Endothelial cell (in vitro differentiated cells): ENCODE measurements at places on chromosomes 5 and 9.

DNA sequence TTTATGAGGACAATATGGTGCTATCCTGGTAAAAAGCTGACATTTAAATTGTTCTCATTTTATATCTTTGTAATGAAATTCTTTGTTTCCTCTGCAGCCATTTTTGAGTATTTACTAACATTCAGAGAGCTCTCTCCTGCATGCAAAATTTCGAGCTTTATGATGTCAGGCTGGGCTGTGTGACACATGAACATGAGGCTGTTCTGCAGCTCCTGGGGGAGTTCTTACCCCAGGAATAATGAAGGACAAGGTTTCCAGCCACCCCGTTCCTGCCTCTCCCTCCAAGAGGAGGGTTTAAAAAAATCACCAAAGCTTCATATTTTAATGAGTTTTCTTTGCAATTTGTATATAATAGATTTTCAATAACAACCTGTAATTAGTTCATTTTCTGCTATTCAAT is 252.4 kb downstream of the HSPA4 start:
- DNase-seq: no peak

DNA sequence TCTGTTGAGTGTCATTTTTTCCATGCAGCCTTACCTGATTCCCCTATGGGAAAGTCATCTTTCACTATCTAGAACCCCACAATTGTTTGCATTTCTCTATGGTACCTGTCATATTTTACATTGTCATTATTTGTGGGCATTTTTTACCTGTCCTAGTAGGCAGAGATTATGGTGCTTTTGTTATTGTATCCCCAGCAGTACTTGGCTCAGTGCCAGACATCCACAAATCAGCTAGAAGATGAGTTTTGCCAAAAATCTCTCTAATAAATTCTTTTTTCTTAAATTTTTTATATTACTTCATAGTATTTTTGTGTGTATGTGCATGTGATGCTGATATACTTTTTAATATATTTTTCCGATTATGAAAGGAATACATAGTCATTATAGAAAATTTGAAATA is 13.2 kb downstream of the GARNL3 start:
- no peak for DNase-seq

GRCh38 chr5:132819468-132819867 is 6.4 kb downstream of the SOWAHA start:
- no peak for DNase-seq

DNA sequence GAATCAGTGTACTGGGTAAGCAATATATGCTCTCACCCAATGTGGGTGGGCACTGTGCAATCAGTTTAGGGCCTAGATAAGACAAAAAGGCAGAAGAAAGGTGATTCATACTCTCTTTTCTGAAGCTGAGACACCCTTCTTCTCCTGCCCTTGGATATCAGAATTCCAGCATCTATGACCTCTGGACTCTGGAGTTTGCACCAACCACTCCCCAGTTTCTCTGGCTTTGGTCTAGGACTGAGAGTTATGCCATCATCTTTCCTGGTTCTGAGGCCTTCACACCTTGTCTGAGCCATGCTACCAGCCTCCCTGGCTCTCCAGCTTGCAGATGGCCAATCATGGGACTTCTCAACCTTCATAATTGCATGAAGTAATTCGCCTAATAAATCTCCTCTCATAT is 724.6 kb upstream of the TYRP1 start:
- no peak for DNase-seq

GRCh38 chr5:118520771-118521415 is 467.5 kb downstream of the DTWD2 start:
- DNase-seq: no peak

- no peak for DNase-seq
Observed at GRCh38 chr5:125401724-125402622, 655.5 kb upstream of the ZNF608 start.

GRCh38 chr5:157828105-157828943 is 30.6 kb downstream of the CLINT1 start:
- no peak for DNase-seq

DNA sequence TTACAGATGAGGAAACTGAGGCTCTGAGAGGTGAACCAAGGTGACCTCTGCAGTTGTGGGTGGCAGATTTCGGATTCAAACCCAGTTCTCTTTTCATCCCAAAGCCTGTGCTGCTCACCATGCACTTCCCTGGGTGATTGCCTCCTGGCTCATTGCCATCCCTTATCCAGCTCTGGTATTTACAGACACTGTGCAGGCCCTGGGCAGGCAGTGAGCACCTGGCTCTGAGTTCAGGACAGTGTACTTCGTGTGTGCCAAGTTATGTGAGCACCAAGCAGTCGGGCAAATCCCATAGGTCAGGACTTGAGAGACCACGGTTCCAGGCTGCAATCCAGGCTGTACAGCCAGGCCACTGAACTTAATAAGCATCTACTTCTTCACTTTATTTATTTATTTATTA is 1.4 kb downstream of the LRSAM1 start:
- DNase-seq: no peak

DNA sequence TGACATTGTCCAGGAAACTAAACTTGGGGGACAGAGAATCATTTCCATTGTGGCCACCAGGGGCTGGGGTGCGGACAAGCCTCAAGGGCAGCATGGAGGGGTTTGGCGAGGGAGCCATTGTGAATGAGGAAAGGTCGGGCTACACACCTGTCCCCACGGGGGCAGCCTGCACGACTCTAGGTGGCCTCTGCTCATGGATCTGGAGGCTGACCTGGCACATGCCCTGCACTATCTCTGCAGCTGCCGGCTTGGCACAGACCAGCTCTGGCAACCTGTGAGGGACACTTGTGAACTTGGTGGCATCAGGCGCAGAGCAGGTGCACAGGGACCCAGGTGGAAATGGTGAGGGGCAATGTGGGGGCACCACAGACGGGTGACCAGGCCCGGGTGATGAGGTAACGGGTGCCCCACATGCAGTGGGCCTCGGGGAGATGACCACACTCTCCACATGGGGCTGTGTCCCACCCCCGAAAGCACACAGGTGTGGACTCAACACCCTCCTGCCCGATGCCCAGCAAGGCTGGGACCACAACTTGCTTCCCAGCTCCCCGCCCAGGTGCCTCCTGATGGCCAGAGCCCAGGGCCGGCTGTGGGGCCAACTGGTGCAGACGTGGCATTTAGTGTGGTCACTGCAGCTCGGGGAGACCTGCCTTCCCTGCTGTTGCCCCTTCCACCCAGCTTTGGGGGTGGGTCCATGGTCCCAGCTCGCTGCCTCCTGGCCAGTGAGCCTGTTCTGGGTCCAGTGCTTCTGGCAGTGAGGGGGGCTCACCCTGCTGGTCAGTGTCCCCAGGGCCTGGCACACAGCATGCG is 60.9 kb upstream of the UBAC1 start:
- DNase-seq: no peak

DNA sequence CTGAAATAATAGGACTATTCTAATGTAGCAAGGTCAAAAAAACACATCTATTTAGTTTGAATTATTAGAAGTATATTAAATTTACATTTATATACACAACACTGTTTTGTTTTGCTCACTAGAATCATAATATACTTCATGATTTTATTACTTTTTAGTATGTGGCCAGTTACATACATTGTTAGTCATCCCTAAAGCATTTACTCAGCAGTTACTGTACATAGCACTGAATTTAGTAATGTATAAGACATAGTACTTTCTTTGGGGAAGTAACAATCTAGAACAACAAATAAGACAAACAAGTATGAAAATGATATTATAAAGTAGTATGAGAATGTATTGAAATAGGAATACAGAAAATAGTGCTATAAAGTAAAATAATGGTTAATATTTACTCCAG is 28.2 kb downstream of the ERCC8 start:
- DNase-seq: no peak

DNA sequence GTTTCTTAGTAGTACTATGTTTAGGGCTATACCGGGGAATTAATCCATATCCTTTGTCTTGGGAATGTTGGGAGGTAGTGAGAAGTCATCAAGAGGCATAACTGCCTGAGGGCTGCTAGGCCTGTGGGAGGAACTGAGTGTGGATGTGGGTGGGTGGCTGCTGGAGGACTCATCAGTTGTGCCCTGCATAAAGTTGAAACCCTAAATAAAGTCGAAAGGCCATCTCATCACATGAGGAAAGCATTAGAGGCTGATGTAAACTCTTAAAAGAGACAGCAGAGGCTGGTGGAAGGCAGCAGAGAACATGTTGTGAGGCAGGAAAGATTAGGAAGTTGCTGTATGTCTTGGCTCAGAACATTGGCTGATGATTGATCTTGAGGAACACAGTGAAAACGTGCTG is 143.8 kb downstream of the MAST4 start:
- no peak for DNase-seq

DNA sequence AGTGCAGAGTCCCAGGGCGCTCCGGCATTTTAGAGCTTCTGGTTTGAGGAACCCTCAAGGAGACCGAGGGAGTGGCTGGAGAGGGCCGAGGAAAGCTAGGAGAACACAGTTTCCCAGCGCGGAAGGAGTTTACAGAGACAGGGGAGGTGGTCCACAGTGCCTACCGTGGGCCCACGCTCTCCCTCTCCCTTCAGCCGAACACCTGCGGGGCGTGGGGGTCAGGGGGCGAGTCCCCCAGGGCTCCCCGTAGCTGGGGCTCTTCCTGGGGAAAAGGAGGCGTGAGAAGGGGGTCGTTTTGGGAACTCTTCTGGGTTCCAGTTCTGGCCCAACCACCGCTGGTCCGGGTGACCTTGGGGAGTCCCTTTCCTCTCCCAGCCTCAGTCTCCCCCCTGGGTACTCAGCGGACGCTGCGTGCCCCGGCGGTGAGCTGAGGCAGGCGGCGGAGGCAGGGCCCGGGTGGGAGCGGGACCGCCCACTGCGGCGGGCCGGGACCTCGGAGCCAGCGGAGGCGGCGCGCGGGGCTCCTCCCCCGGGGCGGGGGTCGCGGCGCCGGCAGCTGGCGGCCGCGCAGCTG is 368 bp upstream of the FRMPD1 start:
- DNase-seq: no peak

DNA sequence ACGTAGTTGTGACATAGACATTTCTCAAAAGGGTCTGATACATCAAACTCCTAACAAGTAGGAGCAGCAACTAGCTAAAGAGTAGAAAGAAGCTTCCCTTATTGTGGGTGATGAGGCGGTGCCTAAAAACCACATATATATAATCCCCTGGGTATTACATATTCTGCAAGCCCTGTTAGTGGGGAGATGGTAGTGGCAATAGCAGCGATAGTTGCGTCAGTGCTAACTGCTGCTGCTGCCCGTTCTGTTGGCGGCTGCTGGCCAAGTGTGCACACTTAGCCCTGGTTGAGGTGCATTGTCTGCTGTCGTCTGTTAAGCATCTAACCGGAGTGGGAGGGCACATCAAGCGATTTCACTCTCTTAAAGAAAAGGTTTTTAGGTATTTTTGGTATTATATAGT is 35.8 kb downstream of the VLDLR start:
- no peak for DNase-seq

GRCh38 chr9:99948896-99949295 is 42.4 kb downstream of the STX17 start:
- no peak for DNase-seq

DNA sequence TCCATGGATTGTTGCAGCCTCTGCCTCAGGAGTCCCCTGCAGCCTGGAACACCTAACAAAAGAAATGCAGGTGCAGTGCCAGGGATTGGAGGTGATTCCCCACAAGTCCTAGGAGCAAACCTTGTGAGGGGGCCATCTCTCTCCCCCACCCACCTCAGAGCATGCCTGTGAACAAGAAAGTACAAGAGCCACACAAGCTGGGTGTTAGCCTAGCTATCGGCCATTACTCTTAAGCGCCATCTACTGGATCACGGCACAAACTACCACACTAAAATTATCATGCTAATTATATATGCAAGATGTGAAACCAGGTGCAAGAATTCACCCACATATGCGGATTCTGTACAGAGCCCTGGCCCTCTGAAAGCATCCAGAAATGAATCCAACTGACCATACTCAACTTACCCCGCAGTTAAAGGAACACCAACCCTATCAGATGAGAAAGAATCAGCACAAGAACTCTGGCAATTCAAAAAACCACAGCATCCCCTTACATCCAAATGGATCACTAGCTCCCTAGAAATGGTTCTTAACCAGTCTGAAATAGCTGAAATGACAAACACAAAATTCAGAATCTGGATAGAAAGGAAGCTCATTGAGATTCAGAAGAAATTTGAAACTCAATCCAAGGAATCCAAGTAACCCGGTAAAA is 16.5 kb upstream of the PRSS3 start:
- DNase-seq: peak; percentile 54

GRCh38 chr5:5011151-5011550 is 129.0 kb upstream of the ADAMTS16 start:
- no peak for DNase-seq

GRCh38 chr9:85647571-85647970 is 94.2 kb downstream of the AGTPBP1 start:
- no peak for DNase-seq

DNA sequence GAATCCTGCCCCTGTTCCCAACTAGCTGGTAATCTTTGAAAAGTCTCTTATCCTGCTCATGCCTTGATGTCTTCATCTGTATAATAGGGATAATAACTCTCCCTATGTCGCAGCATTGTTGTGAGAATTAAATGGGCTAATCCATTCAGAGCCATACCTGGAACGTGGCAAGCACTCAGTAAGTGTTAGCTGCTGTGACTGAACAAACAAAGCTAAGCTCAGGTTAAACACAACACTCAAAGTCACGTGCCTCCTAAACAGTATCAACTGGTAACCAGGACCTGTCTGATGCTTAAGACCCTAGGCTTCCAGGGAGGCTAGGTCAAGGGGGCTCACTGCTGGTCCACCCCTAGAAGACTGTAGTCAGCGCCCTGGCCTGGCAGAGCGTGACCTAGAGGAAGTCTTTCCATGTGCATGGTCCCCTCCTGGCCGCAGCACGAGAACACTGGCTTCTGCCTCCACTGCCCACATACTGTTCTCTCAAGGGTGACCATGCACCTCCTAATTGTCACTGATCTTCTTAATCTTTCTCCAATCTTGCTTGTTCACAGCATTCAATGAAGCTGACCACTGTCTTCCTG is 211.1 kb downstream of the TTLL11 start:
- no peak for DNase-seq

DNA sequence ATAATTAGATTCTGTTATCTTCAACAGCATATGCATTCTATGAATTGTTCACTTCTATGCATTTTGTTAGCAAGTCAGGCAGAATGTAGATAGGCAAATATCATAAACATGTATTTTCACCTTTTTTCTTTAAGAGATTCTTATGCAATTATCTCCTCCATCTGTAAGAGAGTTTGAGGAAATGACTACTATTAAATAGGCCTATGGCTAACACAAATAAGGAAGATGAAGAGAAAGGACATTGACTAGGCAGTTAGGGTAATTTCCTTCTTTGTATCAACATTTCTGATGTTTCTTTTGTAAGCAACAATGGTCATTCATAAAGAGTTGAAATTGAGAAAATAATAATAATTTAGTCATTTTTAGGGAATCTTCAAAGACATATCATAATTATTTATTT is 145.2 kb upstream of the CDH12 start:
- no peak for DNase-seq

DNA sequence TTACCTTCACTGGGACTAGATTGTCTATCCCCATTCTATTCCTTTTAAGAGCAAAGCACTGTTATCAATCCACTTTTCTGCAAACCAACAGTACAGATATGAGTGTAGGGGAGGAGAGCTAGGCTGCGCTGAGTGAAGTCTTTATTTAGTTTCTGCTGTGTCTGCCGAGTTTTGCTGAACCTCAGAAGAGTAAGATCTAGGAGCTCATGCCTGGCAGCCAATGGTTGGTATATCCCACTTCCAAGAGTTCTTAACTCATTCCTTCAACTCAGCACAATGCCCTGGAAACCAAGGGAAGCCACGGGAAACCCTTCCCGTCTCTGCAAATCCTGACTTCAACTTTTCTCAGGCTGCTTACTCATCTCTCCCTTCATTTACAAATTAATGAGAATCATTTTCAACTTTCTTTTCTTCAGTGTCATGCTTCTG is 58.0 kb upstream of the JAK2 start:
- DNase-seq: no peak
